T-helper 9 cell (primary cell): ENCODE measurements at places on chromosomes 4 and X.

DNA sequence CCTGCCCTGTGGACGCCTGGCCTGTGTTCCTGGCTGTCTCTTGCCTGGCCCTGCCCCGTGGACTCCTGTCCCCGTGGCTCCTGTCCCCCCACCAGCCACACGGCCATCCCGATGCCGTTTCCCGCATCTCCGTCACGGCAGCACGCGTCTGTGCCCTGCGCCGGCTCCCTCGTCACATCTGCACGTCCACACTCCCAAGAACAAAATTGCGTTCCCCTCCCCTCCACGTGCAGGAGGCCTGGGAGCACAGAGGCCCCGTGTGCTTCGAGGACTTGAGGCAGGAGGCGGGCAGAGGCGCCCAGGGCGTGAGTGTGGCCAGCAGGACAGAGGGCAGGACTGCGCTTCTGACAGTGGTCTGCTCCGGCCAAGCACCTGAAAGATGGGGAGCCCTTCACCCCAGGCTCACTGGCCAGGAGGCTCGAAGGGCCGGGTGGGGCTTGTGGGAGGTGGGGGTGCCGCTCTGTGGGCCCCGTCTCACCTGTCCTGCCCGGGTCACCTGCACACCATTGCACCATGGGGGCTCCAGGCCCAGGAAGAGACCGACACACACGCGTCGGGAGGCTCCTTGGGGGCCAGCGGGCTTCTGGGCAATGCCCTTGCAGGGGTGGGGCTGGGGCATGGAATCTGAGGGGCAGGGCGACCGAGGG, 17.3 kb downstream of the FGFRL1 start:
- DNase-seq: no peak

DNA sequence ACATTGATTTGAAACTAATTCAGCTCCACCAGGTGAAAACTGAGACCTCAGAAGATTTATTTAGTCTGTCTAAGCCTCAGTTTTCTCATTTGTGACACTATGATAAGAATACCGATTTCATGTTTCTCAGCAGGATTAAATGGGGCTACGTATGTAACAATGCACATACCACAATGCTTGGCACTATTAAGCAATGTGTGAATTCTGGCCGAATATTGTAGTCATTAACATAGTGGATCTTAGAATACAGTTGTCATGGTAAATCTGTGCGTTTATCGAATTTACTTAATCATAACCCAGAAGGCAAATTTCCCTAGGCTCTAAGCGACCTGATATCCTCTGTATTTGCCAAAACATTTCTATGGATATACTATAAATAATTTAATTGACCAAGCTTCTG, 69.1 kb downstream of the TMA16 start:
- DNase-seq: no peak

DNA sequence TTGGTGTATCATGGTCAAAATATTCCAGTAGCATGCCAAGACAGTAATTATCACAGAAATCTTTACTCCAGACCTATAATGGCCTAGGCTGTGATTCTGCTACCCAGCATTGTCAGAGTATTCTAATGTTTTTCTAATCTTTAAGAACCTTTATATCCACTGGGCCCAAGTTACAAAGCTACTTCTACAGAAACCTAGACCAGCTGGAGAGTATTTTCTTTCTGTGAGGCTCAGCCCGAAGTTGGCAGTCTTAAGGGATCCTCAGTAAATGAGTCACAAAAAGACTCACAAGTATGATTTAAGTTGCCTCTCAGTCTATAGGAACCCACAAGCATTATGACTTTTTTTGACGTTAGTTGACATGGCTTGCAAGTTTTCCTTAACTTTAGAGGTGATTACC, 638.5 kb upstream of the FAM241A start:
- DNase-seq: no peak

DNA sequence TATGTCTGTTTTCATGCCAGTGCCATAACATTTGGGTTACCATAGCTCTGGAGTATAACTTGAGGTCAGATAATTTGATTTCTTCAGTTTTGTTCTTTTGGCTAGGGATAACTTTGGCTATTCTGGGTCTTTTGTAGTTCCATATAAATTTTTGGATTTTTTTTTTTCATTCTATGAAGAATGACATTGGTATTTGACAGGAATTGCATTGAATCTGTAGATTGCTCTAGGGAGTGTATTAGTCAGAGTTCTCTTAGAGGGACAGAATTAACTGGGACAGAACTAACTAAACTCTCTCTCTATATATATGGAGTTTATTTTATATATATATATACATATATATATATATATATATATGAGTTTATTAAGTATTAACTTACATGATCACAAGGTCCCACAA, 32.2 kb upstream of the SLIT2 start:
- DNase-seq: no peak

DNA sequence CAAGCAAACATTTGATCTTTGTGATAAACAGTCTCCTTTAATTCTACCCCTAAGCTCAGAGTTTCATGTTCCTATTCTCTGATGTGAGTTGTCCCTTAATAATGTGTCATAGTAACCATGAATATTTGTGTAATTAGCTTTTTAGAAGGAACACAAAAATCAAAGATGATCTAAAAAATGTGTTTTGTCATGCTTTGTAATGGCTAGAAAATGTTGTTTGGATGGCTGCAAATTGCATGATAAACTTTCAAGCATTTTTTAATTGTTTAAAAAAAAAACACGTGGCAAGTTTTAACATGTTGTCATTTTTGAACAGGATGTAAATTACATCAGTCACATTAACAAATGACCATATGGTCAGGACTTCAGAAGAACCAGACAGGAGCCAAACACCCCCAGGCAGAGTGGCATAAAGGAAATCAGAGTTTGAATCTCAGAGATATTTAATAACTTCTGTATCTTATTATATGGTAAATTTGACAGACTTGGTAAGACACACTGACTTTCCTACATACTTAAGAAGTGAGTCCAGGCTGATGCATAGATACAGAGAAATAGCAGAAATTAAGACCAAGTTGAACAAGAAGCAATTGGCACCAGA, 223.9 kb upstream of the VEGFC start:
- no peak for DNase-seq

DNA sequence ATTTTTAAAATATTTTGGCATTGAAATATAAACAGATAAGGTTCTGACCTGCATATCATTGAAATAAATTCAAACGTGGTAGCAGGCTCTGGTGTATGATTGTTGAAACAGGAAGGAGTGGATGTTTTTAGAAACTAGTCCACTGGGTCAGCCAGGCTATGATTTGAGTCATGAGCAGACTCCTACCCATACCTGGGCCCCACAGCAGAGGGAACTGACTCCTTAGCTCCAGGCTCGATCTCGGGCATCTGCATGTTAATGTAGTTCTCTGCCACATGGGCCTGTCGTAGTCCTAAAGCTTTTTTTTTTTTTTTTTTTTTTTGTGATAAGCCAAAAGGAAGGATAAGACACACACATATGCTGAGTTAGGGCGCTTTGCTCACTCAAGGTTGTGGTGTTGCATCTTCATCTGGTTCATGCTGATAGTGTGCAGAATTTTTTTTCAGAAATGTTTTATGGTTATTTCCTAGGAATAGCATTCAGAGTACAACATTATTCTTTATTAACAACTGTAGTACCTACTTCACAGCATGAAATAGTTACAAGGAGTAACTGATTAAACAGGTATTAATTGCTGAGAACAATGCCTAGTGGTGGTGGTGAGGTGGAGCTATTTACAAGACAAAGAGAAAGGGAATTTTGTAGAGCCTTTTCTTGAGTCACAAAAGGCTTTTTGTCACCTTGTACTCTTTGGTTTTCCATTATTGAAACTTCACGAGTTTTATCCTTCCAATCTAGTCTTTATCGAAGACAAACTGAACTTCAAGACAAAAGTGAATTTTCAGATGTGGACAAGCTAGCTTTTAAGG, 27.3 kb downstream of the OFD1 start:
- no peak for DNase-seq

DNA sequence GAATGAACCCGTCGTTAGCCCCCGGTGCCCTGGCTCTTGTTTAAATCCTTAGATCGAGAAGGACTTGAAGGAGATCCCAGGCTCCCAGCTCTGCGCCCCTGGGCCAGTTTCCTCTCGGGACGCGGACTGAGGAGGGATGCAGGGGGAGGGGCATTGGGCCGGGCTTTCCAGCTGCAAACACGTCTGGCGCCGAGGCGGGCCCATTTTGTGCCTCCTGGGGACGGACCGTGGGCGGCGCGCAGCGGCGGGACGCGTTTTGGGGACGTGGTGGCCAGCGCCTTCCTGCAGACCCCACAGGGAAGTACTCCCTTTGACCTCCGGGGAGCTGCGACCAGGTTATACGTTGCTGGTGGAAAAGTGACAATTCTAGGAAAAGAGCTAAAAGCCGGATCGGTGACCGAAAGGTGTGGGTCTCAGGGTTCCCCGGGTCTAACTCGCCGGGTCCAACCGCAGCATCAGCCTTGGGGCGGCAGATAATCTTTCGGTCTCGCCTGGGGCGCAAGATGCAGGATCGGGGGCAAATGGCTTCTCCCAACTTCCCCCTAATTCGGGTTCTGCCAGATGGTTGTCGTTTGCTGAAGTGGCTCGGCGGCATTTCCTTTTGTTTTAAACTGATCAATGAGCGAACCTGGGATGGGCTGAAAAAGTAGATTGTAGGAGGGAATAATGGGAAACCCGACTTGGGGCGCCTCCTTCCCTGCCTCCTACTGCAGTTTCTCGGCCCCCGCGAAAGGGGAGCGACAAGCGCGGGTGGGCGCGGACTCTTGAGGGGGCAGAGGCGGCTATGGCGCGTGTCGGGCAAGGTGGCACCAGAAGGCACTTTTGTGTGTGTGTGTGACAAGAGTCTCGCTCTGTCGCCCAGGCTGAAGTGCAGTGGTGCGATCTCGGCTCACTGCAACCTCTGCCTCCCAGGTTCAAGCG, 2.9 kb downstream of the PDGFRA start:
- no peak for DNase-seq
